ENCODE measurements at places on chromosomes 6 and 20.

- DNase-seq: no peak
Measured at GRCh38 chr20:38866265-38867061, 59.8 kb upstream of the FAM83D start.

- no peak for DNase-seq
Measured at GRCh38 chr20:4812641-4813075, 90.9 kb downstream of the PRND start.

- DNase-seq: no peak
Measured at GRCh38 chr6:108432792-108433191, 127.9 kb upstream of the FOXO3 start.

DNA sequence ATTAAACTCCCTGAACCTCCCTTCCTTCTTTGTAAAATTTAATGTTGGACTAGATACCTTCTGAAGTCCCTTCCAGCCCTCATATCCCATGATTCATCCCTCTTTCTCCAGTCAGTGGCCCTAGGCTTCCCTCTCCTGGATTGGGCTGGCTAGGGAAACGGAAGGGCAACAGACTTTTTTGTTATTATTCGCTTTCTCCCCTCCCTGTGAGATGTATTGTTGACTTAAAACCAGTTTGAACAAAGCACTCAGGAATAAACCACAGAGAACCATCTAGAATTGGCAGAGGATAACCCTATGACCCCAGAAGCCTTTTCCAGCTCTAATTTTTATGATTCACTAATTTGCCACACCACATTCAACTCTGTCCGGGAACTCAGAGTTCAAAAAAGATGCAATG lies 239.7 kb upstream of the SUPT3H start:
- DNase-seq: no peak

DNA sequence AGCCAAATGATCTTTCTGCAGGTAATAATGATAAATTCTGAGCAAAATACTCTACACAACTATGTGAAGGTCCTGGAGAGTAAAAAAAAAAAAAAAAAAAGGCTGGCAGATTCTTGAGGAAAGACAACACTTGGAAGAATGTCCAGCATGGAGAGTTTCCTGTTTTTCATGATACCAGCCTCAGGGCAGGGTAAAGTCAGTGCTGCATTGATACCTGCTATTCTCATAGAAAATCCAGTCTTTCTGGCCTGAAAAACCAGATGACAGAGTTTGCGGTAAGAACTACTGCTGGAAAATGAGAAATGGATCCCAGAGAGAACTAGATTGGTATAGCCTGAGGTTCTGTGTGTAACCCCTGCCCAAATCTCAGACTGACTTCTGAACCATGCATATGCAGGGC lies 89.1 kb downstream of the AFG1L start:
- no peak for DNase-seq

GRCh38 chr6:135875446-135875845 lies 23.9 kb downstream of the PDE7B start:
- no peak for DNase-seq

GRCh38 chr6:3939964-3940363 lies 90.8 kb downstream of the FAM50B start:
- DNase-seq: no peak

GRCh38 chr6:105882121-105882803 lies 203.9 kb upstream of the PRDM1 start:
- DNase-seq: no peak

DNA sequence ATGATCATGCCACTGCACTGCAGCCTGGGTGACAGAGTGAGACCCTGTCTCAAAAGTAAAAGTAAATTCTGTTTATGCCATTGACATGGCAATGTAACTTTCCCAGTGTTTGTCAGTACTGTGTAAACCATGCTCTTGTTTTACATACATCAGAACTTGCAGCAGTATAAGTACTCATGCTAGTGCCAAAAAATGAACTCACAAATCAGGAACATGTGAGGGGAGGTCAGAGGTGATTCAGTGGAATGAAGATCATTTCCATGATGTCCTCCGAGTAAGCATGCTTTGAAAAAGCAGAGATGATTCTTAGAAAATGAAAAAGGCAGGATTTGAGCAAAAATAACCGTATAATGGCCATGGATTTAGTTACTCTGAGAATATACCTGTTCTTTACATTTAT lies 81.9 kb downstream of the ANKS1A start:
- DNase-seq: no peak

DNA sequence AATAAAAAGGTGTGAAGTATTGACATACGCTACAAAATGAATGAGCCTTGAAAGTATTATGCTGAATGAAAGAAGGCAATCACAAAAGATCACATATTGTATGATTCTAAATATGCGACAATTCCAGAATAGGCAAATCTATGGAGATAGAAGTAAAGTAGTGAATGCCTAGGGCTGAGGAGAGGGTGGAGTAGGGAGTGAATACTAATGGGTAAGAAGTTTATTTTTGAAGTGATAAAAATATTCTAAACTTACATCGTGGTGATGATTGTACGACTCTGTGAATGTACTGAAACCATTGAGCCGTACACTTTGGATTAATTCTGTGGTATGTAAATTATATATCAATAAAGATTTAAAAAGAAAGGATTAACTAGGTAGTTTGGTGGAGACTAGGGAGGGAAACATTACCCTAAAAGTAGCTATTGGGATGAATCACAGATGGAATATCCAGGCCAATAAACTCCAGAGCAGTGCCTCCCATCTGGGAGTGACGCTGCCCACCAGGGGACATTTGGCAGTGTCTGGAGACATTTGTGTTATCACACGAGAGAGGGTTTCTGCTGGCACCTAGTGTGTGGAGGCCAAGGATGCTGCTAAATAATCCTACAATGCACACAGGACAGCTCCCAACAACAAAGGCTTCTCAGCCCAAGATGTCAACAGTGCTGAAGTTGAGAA lies 214.2 kb upstream of the PCSK2 start:
- no peak for DNase-seq

- DNase-seq: no peak
Measured at GRCh38 chr20:48748556-48748955, 79.2 kb downstream of the PREX1 start.

- DNase-seq: no peak
Measured at GRCh38 chr20:41006936-41007474, 21.6 kb upstream of the TOP1 start.

DNA sequence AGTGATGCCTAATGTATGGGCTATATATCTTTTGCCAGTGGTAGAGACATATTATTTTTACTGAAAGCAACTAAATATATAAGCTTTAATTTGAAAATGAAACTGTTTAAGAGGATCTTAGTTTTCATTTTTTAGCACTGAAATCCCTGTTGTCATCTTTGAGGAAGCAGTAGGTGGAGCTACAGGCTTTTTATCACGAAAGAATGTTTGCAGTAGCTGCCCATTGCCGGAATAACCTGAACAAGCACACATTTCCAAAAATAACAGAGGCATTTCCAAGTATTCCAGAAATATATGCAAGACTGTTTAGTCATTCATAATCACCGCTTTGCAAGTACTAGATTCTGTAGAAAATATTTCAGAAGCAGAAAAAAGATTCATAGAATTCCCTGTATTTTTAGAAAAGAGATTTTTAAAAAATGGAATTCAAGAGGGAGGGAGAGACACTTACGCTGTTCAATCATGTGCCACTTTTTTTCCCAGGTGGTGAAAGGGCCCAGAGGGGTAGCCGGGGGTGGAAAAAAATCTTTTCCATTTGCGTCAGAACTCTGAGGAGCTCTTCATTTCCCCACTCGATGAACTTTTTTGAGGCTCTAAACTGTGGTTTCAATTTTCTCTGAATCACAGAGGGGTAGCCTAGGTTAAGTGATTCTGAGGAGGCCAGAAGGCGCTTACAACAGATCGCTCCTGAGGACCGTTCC lies 142.5 kb upstream of the FERMT1 start:
- peak; percentile 4 for DNase-seq

DNA sequence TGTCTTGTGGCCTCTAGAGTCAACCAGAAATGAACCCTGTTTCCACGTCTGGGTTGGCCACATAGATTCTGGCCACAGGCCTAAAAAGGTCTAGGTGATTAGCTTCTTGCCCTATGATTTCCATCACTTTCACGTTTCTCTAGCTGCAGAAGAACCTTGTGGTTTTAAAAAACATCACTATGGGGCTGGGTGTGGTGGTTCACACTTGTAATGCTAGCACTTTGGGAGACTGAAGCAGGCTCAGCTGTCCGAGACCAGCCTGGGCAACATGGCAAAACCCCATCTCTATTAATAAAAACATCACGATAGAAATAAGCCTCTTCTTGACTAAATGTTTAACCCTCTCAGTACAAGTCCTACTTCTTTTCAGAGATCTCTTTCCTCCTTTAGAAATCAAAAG lies 27.6 kb downstream of the POLR1C start:
- DNase-seq: no peak

- no peak for DNase-seq
Measured at GRCh38 chr20:64025826-64026412, 10.1 kb upstream of the C20orf204 start.

DNA sequence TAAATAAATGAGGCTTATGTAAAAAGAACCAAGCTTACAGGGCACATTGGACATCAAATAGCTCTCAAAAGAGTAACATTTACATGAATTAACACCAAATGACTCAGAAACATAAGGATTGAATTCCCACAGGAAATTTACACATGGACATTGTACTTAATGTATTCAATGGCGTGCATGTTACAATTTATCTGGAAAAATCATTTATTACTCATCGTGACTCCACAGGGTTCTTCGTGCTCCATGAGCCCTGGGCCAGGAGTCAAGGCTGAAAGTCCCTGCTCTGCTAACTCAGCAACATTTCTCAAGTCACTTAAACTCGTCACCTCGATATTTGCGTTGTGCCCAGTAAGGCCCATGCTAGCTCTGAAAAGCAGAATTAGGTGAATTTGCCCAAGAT lies 158.5 kb downstream of the PHACTR1 start:
- DNase-seq: no peak

DNA sequence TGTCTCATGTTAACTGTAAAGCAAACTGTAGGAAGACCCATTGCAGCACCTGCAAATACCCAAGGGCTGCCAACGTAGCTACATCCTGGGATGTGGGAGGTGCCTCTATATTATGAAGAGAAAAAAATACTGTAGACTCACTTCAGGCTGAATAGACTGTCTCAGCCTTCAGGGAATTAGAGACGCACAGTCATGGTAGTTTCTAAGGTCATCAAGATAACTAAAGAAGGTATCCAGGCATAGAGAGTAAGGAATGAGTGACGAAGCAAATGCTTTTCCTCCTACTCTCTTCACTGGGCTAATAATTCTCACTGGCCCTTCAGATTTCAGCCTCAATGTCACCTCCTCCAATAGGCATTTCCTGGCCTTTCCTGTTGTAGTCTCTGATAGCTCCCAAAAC lies 121.6 kb upstream of the ECI2 start:
- no peak for DNase-seq

GRCh38 chr6:39876826-39877225 lies 57.4 kb downstream of the MOCS1 start:
- DNase-seq: no peak

GRCh38 chr6:47034421-47034820 lies 7.7 kb downstream of the ADGRF1 start:
- DNase-seq: no peak

GRCh38 chr6:157625764-157626163 lies 197.3 kb upstream of the SNX9 start:
- no peak for DNase-seq

DNA sequence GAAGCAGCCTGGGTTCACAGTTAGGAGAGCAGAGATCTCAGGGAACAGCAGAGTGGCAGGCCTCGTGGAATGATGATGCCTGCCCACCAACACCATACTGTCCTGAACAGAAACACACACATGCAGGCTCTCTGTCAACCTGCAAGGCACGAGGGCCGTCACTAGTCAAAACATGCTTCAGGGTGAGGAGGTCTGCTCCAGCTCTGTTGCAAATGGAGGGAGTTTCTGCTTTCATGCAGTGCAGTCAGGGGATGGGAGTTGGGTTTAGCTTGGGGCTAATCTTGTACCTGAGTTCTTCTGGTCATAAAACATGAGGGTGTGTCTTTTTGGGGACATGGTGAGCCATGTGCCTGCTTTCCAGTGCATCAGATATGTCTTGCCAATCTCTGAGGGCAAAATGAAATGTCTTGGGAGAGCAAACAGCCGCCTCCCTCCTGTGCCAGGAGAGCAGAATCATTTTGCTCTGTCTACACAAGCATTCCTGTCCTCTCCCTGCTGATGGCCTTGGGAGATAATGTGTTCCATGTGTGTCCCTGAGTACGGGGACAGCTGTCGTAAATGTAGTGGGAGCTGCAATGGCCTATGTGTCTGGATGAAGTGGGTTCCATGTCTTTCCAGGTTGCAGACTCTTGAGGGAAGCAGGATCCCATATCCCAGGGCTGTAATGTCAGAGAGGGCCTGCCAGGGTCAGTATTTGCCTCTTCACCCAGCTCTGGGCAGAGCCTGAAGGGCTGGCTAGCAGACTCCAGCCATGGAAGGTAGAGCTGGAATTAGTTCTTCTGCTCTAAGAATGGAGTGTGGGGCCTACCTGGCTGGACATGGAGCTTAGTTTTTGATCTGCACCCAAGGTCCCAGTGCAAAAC lies 40.6 kb downstream of the MAFB start:
- DNase-seq: no peak

DNA sequence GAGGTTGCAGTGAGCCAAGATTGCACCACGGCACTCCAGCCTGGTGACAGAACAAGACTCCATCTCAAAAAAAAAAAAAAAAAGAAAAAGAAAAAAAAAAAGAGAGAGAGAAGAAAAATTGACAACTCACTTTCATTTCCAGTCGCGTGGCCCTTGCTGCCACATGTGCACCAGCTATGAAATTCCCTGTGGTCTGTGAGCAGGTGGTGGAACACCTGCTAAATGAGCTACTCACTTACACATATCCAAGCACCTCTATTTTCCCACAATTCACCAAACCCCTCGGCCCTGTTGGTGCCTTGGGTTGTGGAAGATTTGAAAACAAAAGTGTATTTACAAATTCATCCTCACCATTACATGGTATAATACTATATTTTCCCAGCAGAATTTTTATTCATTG lies 105.2 kb upstream of the ASF1A start:
- DNase-seq: no peak

DNA sequence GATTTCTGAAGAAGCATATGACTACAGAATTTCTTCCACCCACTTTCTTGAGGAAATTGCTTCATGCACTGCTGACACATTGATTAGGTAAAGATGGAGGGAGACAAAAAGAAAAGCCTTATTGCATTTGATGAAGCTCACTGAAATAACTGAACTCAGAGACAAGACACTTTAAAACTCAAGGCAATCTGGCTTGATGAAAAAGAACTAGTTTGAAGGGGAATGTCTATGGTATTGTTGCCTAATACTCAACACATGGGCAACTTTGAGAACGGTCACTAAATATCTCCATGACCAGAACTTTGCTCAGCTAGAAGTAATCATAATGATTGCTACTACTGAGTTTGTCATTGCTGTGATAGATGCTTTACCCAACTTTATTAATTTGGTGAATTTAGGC lies 38.1 kb downstream of the HTR1B start:
- no peak for DNase-seq

GRCh38 chr20:41175201-41175651 lies 37.9 kb downstream of the PLCG1 start:
- no peak for DNase-seq
